ENCODE measurements at places on chromosomes 5 and 9.

GRCh38 chr9:97220894-97221477 lies 86.5 kb upstream of the CCDC180 start:
- DNase-seq = no peak

GRCh38 chr9:135602789-135603481 lies 36.4 kb downstream of the GLT6D1 start:
- DNase-seq = peak; percentile 36

DNA sequence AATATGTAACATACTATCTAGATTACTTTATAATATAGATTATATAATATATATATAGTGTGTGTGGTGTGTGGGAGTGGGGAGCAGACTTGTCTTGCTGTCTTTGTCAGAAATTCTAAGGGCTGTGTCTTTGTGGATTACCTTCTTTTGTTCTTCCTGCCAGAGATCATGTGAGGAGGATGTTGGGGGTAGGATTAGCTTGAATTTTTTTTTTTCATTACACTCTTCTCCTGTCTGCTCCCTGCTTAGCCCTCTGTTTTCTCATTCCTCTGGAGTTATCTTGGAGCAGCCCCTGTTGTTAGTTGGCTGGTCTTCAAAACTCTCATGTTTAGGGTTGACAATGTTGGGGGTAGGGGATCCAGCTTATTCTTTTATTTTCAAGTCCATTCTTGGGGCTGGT lies 21.0 kb upstream of the C9orf40 start:
- no peak for DNase-seq

- no peak for DNase-seq
Observed at GRCh38 chr9:82091100-82091499, 102.5 kb downstream of the SPATA31D1 start.

DNA sequence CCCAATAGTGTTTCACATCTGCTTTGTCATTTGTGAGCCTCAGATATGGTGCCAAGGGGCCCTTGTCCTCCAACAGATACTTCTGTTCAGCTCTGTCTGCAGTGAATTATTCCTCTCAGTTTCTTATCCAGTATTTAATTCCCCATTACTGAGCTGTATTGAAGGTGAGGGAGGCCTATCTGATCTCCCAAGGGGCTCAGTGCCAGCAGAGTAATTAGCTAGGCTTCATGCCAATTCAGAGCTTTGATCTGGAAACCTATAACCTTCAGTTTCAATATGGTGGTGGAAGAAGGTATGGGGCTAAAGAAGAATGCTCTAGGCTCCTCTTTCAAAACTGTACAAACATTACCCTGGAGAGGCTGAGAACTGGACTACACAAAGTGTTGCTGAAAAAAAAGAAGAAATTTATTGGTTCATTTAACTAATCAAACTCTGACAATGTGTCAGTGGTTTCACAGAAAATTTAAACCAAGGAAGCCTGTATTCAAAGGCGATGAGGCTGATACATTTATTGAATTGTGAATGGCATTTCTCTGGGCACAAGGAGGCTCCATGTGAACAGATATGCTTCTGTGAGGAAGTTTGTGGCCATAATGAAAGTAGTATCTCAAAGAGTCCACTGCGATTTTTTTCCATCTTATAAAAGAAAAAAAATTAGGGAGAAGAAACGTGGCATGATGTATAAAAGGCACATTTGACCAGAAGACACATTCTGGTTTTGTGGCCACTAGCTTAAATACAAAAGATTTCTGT lies 397.8 kb downstream of the TLE4 start:
- no peak for DNase-seq

DNA sequence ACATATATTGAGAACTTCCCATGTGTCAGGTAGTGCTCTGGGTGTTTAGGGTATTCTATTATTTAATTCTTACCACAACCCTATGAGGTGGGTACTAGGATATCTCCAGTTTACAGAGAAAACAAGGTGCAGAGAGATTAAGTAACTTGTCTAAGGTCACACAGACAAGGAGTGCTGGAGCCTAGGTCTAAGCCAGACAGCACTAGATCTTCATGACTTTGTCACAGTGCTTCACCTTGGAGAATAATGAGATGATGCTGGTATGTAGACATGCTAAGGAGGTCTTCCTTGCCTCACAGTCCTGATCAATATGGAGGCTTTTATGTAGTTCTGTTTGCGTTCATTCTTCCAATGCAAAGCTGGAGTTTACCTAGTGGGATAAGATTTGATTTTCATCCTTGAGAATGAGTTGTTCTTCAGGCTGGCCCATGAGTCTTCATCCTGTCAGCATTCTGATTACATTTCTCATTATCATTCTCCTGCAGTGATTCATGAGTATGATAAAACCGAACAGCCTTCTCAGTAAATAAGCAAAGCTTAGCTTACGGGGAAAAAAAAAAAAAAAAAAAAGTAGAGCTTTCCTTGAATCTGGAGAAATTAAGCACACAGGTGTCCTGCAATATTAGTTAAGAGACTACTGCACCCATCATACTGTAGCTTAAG lies 176.3 kb downstream of the C9orf152 start:
- no peak for DNase-seq
